Type B pancreatic cell (in vitro differentiated cells): ENCODE measurements at places on chromosomes 1 and 21.
A peak's percentile ranks its signal among the peaks of the same experiment; 100 is the strongest.

DNA sequence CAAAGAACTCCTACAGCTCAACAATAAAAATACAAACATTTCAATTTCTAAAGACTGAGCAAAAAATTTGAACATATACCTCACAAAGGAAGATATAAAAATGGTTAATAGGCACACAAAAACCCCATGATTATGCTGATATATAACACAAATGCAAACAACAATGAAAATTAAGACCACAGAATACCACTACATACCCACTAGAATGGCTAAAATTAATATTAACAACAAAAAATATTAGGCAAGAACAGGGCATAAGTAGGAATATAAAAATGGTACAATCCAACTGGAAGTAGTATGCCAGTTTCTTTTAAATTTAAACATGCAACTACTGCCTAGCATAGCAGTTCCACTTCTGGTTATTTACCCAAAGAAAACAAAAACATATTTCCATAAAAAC, 77.3 kb downstream of the CDC42BPA start:
- DNase-seq: no peak
- H3K36me3 ChIP-seq: peaks cover 4% of the 10 kb centered on the region
- peaks cover 7% of the 10 kb centered on the region for H3K4me1 ChIP-seq
- H3K27me3 ChIP-seq: no peaks in the 10 kb centered on the region

GRCh38 chr1:26889551-26890466, at the start of gene GPN2:
GPN2 (minus strand) TSS chr1:26890283; CDS start chr1:26890096, 187 bp downstream.
- peaks cover 29% of the 10 kb centered on the region for H3K36me3 ChIP-seq
- no peak for DNase-seq
- H3K4me3 ChIP-seq: peak within 1 kb of the TSS; percentile 94

- no peaks in the 10 kb centered on the region for H3K27me3 ChIP-seq
- no peaks in the 10 kb centered on the region for H3K36me3 ChIP-seq
- DNase-seq: no peak
- peaks cover 11% of the 10 kb centered on the region for H3K4me1 ChIP-seq
These were observed 82.6 kb upstream of the EDEM3 start for GRCh38 chr1:184836934-184837895.

GRCh38 chr1:169557131-169557530, 29.1 kb downstream of the F5 start:
- no peak overlapping the region for H3K27ac ChIP-seq
- H3K4me3 ChIP-seq: no peak overlapping the region
- peaks cover 3% of the 10 kb centered on the region for H3K27me3 ChIP-seq

DNA sequence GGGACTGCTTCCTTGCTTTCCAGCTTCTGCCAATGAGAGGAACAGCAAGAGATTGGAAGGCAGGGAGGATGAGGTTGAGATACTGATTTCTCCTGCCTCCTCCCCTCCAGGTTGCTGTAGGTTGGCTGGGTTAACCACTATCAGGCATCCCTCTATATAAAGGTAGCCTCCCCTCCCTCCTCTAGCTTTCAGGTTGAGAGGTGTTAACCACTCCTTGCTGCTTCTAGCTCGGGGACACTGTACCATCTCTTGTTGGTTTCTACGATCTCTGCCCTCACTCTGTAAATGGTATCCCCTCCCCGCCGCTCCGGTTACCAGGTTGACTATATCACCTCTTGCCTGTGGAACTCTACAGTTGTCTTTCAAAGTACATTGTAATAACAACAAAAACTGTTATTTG, 16.7 kb downstream of the LPAR3 start:
- H3K4me1 ChIP-seq: peaks cover 3% of the 10 kb centered on the region
- no peak overlapping the region for H3K27ac ChIP-seq
- H3K27me3 ChIP-seq: no peaks in the 10 kb centered on the region
- H3K36me3 ChIP-seq: no peaks in the 10 kb centered on the region
- DNase-seq: no peak

DNA sequence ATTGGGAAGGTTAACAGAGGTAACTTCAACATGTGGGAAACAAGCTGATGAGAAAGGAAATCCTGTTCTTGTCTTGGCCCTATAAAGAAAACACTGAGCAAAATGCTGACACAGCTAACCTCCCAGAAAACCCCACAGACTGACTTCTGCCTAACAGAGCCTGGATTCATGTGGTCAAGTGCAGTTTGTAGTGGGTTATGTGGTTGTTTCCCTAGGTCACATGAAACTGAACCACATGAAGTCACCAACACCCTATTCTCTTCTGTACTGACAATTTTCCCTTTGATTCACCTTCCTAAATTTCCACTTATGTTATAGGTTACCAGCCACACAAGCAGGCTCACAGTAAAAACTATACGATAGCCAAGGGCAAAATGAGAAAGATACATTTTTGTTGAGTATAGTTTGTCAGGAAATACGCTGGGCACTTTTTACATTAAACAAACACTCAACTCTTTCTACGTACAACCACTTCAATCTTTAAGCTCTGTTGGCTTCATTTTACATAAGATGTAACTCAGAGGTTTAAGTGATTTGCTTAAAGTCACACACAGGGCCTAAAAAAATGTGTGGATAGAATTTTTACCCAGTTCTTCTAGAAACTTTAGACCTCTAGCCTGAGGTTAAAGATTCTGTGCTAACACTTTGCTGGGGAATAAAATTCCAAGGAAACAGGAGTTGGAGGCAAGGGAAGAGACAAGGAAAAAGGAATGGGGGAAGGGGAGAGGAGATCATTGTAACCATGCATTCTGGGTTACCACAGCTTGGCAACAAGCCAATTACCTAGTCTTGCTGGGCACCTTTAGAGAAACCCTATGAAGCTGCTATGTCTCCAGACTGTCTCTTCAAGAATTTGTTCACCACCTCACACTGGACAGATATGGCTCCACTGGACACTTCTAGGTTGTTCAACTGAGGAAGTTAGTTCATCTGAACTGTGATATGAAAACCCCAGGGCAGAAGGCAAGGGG, 601.6 kb upstream of the USP24 start:
- H3K36me3 ChIP-seq: no peaks in the 10 kb centered on the region
- no peak for DNase-seq
- H3K27me3 ChIP-seq: no peaks in the 10 kb centered on the region
- peaks cover 47% of the 10 kb centered on the region for H3K4me1 ChIP-seq

GRCh38 chr1:63411066-63411465, 43.6 kb downstream of the ALG6 start:
- peaks cover 7% of the 10 kb centered on the region for H3K36me3 ChIP-seq
- no peak overlapping the region for H3K27ac ChIP-seq
- DNase-seq: no peak
- H3K4me3 ChIP-seq: no peak overlapping the region
- H3K4me1 ChIP-seq: peaks cover 13% of the 10 kb centered on the region
- no peaks in the 10 kb centered on the region for H3K27me3 ChIP-seq

- no peak for DNase-seq
- H3K36me3 ChIP-seq: no peaks in the 10 kb centered on the region
- H3K4me1 ChIP-seq: peaks cover 6% of the 10 kb centered on the region
- no peak overlapping the region for H3K4me3 ChIP-seq
- H3K27me3 ChIP-seq: peaks cover 17% of the 10 kb centered on the region
These were observed 19.1 kb upstream of the SLC5A9 start for GRCh38 chr1:48203287-48203900.

- peaks cover 8% of the 10 kb centered on the region for H3K4me1 ChIP-seq
- no peak overlapping the region for H3K4me3 ChIP-seq
- H3K27me3 ChIP-seq: peaks cover 2% of the 10 kb centered on the region
- H3K27ac ChIP-seq: peak overlapping the region; percentile 85
- no peak for DNase-seq
These were observed 8.6 kb downstream of the LAMC2 start for GRCh38 chr1:183194527-183195141.

- peaks cover 12% of the 10 kb centered on the region for H3K27me3 ChIP-seq
- H3K4me1 ChIP-seq: peaks cover under 1% of the 10 kb centered on the region
- H3K36me3 ChIP-seq: no peaks in the 10 kb centered on the region
- DNase-seq: no peak
These were observed 85.0 kb downstream of the PCP4 start for GRCh38 chr21:39952265-39952664.
